ENCODE measurements at places on chromosomes 3 and 15. TPM values are rescaled to one million over a fixed set of nuclear protein-coding genes. Genes with fewer than 3 reads are reported as not detected.

DNA sequence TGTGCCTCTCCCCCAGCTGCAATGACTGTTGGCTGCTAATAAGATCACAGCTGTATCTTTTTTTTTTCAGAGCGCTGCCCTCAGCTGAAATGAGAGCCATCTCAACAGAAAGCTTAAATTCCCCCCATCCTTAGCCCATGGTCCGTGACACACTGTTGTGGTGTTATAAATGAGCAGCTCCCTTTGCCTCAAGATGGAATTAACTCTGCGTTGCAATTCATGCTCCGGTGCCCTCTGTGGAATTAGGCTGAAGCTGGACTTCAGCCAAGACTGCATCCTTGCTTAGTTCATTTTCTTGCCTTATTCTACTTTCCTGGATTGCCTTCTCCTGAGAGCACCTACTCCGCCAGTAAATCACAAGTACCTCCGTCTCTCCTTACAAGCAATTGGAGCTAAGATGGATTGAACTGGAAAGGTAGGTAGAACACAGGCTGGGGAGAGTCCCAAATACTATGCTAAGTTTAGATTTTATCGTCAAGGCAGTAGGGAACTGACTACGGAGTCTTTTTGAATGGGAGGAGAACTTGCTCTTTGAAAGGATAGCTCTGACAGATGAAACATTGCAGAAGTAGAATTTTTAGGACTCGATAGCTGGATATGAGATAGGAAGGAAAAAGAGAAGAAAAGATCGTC is 39.0 kb upstream of the THRB start:
- DNase-seq: no peak

- no peak for DNase-seq
Measured at GRCh38 chr3:188060840-188061544, 93.0 kb upstream of the LPP start.

- DNase-seq: no peak
Measured at GRCh38 chr15:29736744-29737020, 85.6 kb downstream of the TJP1 start.

DNA sequence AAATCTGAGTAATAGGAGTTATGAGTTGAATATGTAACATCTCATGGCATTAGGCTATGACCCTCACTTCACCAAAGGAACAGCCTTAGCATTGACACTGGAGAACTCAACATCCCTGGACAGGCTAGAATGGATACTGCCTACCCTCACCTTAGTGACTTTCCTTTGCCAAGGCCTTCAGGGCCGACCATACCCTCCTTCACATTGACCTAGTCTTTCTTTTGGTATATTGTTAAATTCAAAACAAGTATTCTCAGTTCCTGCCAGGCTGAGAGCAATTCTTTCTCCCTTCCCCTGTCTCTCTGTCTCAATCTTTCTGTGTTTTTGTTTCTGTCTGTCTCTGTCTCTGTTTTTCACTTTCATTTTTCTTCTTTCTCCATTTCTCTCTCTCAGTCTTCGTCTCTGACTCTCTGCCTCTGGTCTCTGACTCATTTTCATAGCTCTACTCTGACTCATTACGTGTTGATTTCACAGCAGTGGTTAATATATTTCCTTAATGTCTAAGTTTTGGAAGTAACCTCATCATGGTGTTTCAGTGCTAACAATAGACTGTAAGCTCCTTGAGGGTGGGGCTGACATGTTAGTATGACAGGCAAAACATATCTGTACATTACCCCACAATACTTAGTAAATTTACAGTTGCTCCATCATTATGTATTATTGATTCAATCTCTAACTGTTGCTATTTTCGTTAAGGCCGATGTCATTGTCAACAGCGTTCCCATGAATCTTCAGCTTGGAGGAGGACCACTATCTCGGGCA is 32.5 kb downstream of the PARP15 start:
- no peak for DNase-seq

Gene SPSB4
- total RNA-seq: 2.1 TPM

All from left lung (tissue), 14 donors.